Activated T-cell treated with anti-CD3 and anti-CD28 coated beads for 4 hours (primary cell): ENCODE measurements at places on chromosomes 12 and 14.

DNA sequence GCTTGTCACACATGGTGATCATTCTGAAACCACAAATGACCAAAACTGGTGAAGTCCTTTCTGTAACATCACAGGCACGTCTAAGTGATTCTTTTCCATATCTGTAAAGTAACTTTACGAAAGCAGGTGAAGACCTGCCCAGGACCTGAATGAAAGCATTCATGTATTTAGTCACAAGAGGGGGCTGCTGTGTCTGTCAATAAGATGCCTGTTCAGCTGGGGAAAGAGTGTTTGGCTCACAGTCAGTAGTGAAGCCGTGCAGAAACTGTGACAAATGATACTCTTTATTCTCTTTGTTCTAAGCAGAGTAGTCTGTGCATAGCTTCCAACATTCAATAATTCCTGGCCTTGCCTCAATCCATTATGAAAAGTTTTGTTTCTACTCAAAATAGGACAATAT lies 373.5 kb upstream of the OR4E1 start:
- no peak for DNase-seq

- no peak for DNase-seq
Observed at GRCh38 chr14:67251573-67252226, 10.5 kb downstream of the PALS1 start.

GRCh38 chr14:89411976-89412375 lies 5.1 kb downstream of the FOXN3 start:
- no peak for DNase-seq

DNA sequence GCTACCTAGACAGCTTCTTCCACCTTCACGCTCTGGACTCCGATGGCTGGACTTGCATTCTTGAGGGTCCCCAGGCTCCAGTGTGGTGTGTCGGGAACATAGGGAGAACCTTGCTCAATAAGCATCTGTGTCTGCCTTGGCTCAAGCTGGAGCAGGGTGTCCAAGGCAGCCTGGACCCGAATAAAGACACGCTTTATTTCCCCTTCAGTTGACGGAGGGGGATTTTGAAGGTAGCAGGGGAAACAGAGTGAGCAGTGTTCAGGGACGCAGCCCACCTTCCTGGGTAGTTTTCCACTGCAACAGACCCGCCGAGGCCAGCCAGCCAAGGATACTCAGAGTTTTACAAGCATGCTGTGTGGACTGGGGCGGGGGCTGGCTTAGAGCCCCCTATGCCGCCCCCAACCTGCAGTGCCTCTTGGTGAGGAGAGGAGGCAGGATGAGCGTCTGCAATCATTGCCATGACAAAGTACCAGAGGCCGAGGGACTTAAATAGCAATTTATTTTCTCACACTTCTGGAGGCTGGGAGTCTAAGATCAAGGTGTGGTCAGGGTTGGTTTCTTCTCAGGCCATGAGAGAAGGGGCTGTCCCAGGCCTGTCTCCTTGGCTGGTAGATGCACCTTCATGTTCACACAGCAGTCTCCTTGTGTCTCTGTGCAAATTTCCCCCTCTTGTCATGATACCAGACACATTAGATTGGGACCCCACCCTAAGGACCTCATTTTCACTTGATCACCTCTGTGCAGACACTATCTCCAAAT lies 201.2 kb downstream of the CHST11 start:
- no peak for DNase-seq

- no peak for DNase-seq
Observed at GRCh38 chr12:14681625-14682024, 14.8 kb downstream of the GUCY2C start.
